ENCODE measurements at places on chromosomes 3 and 15. TPM values are rescaled to one million over a fixed set of nuclear protein-coding genes. Genes with fewer than 3 reads are reported as not detected.

Gene FAM3D
- total RNA-seq = 0.82 TPM

Gene CHRNA7
- total RNA-seq = 5.0 TPM

Gene BUB1B
- 16.1 TPM for total RNA-seq

Gene GPR62
- 0.06 TPM for total RNA-seq

Gene CLDN16
- total RNA-seq = 73.5 TPM

Gene KNG1
- 116 TPM for total RNA-seq

Gene SEMA6D
- 40.2 TPM for total RNA-seq

Gene IFT57
- total RNA-seq = 76.0 TPM

All from metanephros (tissue), 2 donors.